Activated CD4-positive, alpha-beta T cell treated with anti-CD3 and anti-CD28 coated beads for 48 hours (primary cell): ENCODE measurements at places on chromosomes 16 and 17.
A peak's percentile ranks its signal among the peaks of the same experiment; 100 is the strongest.

DNA sequence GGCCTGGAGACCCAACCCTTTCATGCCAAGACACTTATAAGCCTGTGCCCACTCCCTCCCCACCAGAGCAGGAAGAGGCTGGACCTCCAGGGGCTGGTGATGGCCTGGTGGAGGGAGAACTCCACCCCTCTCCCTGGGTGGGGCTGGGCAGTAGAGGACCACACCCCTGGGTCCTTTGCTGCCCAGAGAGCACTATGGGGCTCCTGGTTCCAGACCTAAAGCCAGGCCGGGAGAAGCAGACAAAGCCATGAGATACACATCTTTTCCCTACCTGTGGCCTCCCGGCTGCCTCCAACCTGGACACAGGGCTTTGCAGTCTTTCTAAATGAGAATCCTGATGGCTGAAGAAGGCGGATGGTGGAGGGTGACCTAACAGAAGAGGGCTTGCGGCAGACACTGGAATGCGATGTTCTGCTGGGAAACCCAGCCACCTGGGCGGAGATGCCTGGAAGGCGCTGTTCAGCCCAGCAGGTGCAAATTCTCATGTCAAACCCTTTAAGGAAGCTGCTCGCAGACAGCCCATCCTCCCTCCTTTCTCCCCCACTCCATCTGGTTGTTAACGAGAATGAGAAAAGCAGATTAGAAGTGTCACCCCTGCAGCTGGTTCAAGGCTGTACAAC is 43.9 kb upstream of the KIFC3 start:
- no peak for DNase-seq

GRCh38 chr17:32494621-32495358 is 8.0 kb downstream of the CDK5R1 start:
- no peak for DNase-seq

DNA sequence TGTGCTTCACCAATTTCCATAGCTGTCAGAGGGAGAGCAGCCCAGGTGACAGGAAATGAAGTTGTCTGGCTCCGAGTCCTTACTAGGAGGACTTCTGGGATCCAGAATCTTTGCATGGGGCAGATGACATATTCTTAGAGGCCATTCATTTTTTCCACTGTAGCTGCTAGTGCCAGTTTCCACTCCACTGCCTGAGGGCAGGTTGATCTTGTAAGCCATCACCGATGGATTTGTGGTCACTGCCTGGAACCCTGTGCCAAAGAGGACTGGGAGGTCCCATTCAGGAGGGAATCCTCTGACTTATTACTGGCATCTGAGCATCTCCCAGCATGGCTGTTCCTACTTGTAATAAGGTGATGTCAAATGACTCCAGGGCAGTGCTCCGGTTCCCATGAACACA is 144.1 kb upstream of the KCNJ18 start:
- no peak for DNase-seq

DNA sequence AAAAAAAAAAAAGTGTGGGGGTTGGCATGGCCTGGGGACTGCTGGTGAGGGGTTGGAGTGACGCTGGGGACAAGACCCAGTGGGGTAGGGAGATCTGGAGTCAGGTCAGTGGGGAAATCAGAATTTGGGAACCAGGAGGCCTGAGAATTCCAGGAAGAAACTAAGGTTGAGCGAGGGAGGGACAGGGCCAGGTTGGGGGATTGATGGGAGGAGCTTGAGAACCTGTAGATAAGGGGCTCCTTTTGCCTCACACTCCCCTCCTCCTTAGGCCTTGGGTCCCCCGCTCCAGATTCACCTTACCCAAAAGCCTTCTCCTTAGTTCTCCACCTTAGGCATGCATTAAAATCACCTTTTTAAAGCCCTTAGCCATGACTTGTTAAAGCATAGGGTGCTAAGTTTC is 8.3 kb upstream of the PYDC1 start:
- no peak for DNase-seq

GRCh38 chr16:27828671-27829070 is 234.8 kb downstream of the GSG1L start:
- no peak for DNase-seq

- no peak for DNase-seq
Measured at GRCh38 chr16:12201216-12201615, 224.7 kb downstream of the SNX29 start.

- no peak for DNase-seq
Measured at GRCh38 chr17:42411361-42411760, 11.7 kb downstream of the CAVIN1 start.

- no peak for DNase-seq
Measured at GRCh38 chr16:54707813-54708212, 222.9 kb upstream of the IRX5 start.

DNA sequence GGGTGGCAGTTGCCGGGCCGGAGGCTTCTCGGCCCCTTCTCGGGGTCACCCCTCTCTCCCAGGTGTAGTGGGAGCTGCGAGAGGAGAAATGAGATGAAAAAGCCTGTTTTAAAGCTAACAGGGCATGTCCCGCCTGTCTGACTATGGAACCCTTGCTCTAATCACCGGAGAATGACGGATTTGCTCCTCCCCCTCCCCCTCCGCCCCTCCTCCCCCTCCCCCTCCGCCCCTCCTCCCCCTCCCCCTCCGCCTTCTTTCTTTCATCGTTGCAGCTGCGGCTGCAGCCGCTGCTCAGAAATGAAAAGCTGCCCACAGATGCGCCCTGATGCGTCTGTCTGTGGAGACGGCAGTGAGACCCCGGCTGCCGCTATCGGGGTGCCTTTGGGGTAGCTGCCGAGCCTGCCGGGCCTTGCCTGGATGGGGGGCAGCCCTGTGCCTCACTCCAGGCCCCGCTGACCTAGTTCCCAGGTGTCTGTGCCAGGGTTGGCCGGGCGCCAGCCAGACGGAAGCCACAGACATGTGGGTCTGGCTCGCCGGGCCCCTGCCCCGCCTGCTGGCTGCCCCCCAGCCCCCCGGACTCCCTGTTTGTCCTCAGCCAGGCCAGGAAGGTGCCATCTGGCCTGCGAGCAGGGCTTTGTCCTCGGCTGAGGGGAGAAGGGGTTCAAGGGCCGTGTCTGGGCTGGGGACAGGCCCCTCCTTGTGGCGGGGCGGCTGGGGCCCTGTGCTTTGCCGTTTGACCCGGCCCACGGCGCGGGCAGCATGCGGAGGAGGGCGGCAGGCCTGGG is 37.7 kb downstream of the GINS2 start:
- DNase-seq: no peak

- no peak for DNase-seq
Measured at GRCh38 chr16:27684047-27684446, 134.1 kb downstream of the KATNIP start.

DNA sequence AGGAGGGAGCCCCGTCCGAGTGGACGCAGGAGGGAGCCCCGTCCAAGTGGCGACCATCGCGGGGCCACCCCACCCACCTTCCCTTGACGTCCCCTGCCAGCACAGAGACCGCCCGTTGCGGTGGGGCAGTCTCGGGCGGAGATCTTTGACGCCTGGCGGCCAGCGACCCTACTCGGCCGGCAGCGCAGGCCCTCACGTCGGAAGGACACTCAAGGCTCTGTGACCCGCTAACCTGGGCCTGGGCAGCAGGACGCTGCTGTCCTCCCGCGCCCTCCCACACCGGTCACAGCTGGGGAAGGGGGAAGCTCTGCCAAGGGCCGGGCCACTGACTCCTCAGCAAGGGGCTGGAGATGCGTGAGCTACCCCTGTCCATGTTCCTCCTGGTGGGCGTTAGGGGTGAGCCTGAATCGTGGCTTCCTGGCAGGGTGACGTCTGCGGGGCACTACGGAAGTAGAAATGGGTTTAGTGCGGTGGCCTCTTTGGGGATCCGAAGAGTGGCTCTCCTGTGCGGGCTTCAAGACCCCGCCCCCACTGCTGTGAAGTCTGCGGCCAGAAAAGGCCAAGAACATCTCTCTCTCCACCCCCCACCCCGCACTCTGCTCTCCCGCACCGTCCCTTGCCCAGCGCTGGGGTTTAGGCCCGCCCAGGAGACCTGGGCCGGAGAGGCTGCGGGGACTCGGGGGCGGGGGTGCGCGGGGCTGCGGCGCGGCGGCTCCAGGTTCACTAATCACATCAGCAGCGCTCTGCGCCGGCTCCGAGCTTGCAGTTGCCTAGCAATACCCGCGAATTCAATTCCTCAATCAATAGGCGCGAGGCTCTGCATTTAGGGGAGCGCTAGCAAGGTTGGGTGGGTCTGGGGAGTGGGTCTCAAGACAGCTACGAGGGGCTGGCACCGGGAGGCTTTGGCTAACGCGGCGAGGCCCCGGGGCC is 5.8 kb downstream of the CBX8 start:
- no peak for DNase-seq

- DNase-seq: no peak
Measured at GRCh38 chr16:11181242-11181898, 74.6 kb downstream of the SOCS1 start.

DNA sequence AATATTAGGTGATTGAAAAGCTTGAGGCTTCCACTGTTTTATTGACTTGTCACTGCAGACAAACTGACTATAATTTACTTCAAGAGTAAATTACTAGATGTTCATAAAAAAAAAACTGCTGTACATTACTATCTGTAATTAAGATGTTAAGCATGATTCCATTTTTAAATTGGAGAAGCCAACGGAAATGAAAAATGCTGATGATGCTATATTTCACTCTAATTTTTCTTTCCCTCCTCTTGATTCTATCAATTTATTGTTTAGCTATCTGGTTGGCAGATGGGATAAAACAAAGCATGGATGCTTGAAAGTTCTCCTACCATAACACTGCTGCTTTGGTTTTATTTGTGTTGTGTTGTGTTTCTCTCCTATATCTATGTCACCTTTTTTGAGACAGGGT is 41.0 kb downstream of the MAF start:
- no peak for DNase-seq

- peak; percentile 81 for DNase-seq
Measured at GRCh38 chr17:41962768-41963434, 3.7 kb upstream of the CNP start.

DNA sequence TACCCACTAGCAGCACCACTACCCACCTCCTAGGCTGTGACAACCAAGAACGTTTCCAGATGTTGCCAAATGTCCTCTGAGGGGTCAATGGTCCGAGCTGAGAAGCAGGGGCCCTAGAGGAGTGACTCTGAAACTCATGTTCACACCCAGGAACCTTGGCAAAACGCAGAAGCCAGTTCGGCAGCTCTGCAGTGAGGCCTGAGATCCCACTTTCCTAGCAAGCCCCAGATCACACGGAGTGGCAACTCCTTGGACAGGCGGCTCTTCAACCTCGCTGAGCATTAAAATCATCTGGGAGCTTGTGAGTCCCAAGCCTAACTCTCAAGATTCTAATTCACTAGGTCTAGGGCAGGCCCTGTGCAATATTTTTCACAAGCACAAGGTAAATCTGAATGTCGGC is 17.3 kb downstream of the ELAC2 start:
- no peak for DNase-seq

DNA sequence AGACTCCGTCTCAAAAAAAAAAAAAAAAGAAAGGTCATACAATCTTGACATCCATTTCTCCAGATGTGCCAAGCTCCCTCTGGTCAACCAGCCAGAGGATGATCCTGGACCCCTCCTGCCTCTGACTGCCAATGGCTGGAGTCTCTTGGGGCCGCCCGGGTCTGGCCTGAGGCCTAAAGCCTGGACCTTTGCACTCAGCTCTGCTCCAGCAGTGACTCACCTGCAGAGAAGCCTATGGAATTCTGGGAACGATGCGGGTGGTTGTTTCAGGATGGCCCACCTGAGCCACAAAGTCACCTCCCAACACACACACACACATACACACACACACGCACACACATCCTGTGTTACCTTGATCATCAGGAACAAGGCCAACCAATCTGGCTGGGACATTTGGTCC is 64.0 kb upstream of the DNAH17 start:
- no peak for DNase-seq

GRCh38 chr16:23905027-23905426 is 69.2 kb downstream of the PRKCB start:
- no peak for DNase-seq

DNA sequence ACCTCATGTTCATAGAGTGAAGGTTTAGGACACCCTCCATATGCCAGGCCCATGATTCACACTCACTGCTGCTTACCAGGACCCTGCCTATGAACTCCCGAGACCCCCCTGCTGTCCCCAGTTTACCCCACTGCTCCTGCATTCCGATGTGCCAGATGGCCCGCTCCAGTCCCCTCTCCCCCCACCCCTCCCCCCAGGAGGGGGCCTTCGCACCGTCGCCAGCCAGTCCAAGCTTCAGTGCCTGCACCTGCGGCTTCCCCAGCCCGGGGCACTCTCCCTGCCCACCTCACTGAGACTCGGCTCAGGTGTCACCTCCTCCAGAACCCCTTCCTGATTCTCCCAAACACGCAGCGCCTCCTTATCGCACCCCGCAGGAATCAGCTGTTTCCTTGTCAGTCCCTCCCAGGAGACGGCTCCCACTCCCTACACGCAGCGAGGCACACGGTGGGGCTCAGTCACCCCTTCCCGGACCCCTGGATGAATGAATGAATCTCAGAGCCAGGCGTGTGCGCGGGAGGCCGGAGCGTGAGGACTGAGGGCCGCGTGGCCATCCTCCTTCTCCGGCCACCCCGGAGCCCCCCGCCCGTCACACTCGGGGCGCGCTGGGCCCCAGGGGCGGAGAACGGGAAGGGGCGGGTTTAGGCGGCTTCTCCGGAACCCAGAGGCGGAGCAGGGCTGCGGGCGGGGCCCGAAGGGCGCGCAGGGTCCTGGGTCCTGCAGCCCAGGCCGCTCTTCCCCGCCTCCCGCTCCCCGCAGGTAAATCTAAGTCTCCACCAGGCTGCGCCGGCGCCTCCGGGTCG is 1.6 kb downstream of the MYO1C start:
- peak; percentile 79 for DNase-seq

- DNase-seq: peak; percentile 70
Measured at GRCh38 chr17:80264205-80265075, 3.8 kb downstream of the RNF213 start.
